Brain microvascular endothelial cell (primary cell): ENCODE measurements at places on chromosomes 4 and X.

DNA sequence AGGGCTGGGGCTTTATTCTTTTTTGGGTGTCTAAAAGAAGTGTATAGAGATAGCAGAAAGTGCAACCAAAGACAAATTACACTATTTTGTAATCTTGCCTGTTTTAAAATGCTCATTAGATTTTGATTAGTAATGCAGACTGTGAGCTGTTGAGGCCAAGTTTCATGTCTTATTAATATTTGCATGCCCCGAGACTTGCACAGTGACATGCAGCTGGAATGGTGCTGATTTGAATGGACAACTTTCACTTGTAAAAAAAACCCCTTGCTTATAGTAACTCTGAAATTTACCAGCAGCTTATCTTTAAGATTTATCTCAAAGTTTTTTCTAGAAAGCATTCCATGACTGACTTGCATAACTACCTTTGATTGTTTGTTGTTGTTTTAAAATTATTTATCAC lies 835.1 kb upstream of the IGFBP7 start:
- DNase-seq, result no peak

DNA sequence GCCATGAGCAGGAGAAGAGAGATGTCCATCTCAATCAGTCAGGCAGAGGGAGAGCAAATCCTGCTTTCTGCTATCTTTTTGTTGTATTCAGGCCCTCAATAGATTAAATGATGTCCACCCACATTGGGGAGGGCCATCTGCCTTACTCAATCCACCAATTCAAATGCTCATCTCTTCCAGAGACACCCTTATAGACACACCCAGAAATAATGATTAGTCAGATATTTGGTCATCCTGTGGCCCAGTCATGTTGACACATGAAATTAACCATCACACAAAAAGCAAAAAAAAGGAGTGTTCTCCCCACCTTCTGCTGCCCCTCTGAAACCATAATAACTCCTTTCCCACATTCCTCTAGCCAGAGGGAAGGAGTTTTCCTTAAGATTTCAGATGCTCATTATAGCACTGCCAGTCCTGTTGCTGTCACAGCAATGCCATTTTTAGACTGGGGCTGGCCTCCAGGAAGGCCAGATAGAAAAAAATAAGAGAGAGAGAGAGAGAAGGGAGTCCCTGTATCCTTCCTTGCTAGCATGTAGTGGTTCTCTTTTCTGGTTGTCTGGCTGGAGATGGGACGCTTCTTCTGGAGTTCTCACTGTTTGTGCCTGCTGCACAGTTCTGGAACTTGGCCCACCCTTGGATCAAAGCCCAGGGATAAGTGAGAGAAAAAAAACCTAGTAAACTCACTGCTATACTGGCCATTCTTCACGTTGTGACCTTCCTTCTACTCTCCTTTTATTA lies 177.7 kb downstream of the RBM46 start:
- DNase-seq, result no peak

GRCh38 chr4:166323250-166323649 lies 450.2 kb downstream of the TLL1 start:
- no peak for DNase-seq

- DNase-seq, result no peak
These were observed 58.4 kb upstream of the TSPAN5 start for GRCh38 chr4:98716796-98717195.

DNA sequence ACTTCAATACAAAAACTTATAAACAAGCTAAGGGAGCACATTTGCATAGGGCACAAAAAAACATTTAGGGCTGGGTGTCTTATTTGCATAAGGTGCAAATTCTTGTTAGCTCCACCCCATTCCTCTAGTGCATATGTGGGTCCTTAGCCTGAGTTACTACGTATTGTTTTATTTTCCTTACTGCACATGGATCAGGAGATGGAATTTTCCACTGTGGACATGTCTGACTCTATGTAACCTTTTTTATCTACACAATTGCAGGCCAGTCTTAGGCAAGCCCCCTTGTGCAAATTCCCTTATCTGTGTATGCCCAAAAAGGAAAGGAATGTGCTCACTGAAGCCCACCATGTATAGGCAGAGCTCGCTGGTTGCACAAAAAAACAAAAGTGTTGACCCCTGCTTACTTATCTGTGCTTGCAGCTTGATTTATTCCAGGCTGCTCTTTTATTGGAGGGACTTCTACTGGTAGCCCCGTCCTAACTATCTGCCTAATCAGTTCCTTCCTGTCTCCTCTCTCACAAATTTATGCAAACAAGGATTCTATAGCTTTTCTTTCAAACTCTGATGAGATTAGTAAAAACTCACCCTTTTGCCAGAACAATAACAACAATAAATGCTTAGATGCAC lies 359.0 kb upstream of the MAGEB16 start:
- DNase-seq, result no peak
